ENCODE measurements at places on chromosomes 11 and 22.

DNA sequence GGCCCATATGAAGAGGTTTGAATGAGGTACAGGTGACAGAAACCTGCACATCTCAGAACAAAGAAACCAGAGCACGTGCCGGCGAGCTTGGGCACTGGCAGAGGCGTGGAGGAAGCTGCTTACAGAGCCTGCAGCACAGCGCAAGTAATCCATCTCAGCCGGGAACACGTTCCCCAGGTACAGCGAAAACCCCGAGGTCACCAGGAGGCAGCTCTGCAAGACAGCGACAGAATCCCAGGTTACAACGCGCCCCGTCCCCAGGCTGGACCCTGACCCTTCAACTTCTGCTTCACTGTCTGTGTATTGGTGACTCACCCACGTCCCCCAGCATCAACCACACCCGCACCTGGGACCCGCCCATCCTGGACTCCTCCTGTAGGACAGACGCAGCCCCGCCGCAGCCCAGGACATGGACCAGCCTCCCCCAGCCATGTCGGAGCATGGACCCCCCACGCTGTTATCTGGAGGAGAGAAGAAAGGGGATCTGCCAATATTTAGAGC lies 2.2 kb downstream of the MLC1 start:
- H3K27me3 ChIP-seq = peaks cover 46% of the 10 kb centered on the region
- H3K27ac ChIP-seq = no peak overlapping the region
- H3K4me3 ChIP-seq = peak overlapping the region; percentile 60
- peaks cover 4% of the 10 kb centered on the region for H3K36me3 ChIP-seq
- DNase-seq = peak; percentile 51

GRCh38 chr11:121643479-121644186 lies 190.9 kb upstream of the SORL1-AS1 start:
- no peaks in the 10 kb centered on the region for H3K4me1 ChIP-seq
- no peaks in the 10 kb centered on the region for H3K36me3 ChIP-seq
- H3K27me3 ChIP-seq = peaks cover 27% of the 10 kb centered on the region
- H3K4me3 ChIP-seq = no peak overlapping the region
- H3K27ac ChIP-seq = no peak overlapping the region
- no peak for DNase-seq

- H3K4me3 ChIP-seq = no peak overlapping the region
- no peak overlapping the region for H3K27ac ChIP-seq
- no peak for DNase-seq
- H3K4me1 ChIP-seq = peaks cover 7% of the 10 kb centered on the region
- no peaks in the 10 kb centered on the region for H3K27me3 ChIP-seq
These were observed 23.5 kb upstream of the YPEL1 start for GRCh38 chr22:21759093-21759492.

DNA sequence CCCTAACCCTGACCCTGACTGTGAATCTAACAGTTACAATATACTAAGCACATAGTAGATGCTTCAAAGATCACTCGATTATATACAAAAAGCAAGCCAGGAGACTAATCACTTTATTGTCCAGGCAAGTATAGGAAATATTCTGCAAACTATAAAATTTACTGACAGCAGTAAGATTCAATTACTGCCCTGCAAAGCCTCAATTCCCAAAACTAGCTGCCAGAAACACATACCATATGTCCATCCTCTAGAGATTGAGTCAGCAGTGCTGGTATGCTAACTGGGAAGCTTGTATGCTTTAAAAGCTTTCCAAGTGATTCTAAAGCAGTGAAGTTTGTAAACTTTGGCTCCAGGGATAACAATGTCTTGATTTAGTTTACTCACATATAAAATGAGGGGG lies 26.1 kb downstream of the CSTF3 start:
- H3K36me3 ChIP-seq = no peaks in the 10 kb centered on the region
- H3K27ac ChIP-seq = no peak overlapping the region
- H3K4me3 ChIP-seq = no peak overlapping the region
- H3K27me3 ChIP-seq = no peaks in the 10 kb centered on the region
- no peaks in the 10 kb centered on the region for H3K4me1 ChIP-seq

GRCh38 chr11:128448200-128448886 lies 139.0 kb downstream of the ETS1 start:
- H3K27me3 ChIP-seq = no peaks in the 10 kb centered on the region
- H3K27ac ChIP-seq = peak overlapping the region; percentile 96
- H3K36me3 ChIP-seq = peaks cover 13% of the 10 kb centered on the region

GRCh38 chr11:64833509-64833908 lies 10.9 kb downstream of the CDC42BPG start:
- no peak overlapping the region for H3K4me3 ChIP-seq
- peaks cover 30% of the 10 kb centered on the region for H3K36me3 ChIP-seq
- H3K27me3 ChIP-seq = no peaks in the 10 kb centered on the region
- DNase-seq = no peak

GRCh38 chr22:38316364-38317121 lies 690 bp downstream of the CSNK1E start:
- DNase-seq = peak; percentile 52
- H3K4me1 ChIP-seq = peaks cover 42% of the 10 kb centered on the region
- H3K4me3 ChIP-seq = peak overlapping the region; percentile 91
- peaks cover 76% of the 10 kb centered on the region for H3K36me3 ChIP-seq
- no peaks in the 10 kb centered on the region for H3K27me3 ChIP-seq

DNA sequence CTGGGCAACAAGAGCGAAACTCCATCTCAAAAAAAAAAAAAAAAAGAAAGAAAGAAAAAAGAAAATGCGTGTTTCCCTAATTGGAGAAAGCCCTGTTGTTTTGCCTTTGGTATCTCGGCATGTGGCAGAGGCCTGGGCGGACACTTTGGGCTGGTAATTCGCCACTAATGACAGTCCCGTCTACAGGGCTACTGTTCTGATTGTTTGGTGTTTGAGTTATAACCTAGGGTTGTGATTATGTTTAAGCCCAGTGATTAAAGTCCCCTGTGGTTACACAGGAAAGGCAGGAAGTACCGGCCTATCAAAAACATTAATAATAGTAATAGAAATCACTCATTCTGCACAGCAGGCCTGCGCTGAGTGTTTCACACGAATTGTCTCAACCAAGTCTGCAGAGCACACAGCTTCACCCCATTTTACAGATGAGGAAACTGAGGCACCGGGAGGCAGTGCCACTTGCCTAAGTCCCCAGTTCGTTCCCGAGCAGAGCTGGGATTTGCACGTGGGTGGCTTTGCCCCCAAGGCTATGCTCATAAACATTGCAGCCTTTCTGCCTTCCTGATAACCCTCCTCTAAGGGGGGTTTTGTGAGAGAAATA lies 39.1 kb upstream of the GRAMD4 start:
- no peak overlapping the region for H3K27ac ChIP-seq
- peaks cover 37% of the 10 kb centered on the region for H3K4me1 ChIP-seq
- H3K27me3 ChIP-seq = no peaks in the 10 kb centered on the region
- H3K36me3 ChIP-seq = peaks cover 29% of the 10 kb centered on the region
- H3K4me3 ChIP-seq = no peak overlapping the region
- no peak for DNase-seq

- no peak overlapping the region for H3K27ac ChIP-seq
- H3K4me3 ChIP-seq = no peak overlapping the region
- no peaks in the 10 kb centered on the region for H3K4me1 ChIP-seq
- no peak for DNase-seq
- H3K27me3 ChIP-seq = peaks cover 74% of the 10 kb centered on the region
These were observed 3.7 kb upstream of the FLRT1 start for GRCh38 chr11:64032050-64032449.

DNA sequence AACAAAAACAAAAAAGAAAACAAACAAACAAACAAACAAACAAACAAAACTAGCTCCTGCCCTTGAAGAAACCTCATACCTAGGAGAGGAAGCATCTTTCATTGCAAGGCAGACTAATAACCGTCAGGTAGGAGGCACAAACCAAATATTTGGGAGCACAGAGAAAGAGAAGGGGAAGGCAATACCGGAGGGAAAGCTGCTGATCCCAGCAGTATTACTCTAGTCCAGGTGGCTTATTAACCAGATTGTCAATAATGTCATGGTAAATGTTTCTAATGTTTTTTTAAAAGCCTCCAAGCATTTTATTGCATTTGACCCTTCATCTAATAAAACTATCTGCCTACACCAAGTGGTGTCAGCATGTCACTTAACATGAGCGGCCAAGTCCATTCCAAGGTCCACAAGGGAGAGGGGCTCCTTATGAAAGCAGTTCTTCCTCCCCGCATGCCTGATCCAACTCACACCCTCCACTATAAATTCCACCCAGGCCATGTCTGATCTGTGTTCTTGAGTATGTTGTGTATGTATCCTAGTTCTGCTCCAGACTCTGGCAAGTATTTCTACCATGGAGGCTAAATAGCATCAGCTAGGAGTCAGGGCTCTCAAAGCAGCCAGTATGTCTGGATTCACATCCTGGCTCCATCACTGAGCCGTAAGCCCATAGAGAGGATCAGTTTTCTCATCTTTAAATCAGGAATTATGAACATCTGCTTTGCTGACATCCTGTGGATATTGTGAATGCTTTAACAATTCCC lies 208.1 kb upstream of the TENM4 start:
- DNase-seq = no peak
- no peak overlapping the region for H3K27ac ChIP-seq
- no peaks in the 10 kb centered on the region for H3K4me1 ChIP-seq
- H3K36me3 ChIP-seq = no peaks in the 10 kb centered on the region
- no peak overlapping the region for H3K4me3 ChIP-seq
